ENCODE measurements at places on chromosomes 16 and 17. TPM values are rescaled to one million over a fixed set of nuclear protein-coding genes. Genes with fewer than 3 reads are reported as not detected.

DNA sequence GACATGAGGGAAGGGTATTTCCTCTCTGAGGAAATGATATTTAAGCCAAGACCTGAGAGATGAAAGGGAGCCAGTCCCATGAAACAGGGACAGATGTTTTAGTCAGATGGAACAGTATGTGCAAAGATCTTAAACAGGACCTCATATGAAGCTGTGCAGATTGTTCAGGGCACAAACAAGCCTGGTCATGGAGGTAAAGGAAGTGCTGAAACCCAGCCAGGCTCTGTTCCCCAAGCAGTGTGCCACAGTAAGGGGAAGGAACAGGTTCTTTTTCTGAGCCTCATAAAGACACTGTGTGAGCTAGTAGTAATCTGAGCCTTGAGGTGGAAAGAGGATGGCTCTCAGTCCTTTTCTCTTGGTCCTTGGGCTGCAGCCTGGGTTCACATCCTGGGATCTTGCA lies 159.9 kb downstream of the ANKFN1 start:
- H3K36me3 ChIP-seq: no peaks in the 10 kb centered on the region
- no peak for DNase-seq
- H3K27me3 ChIP-seq: peaks cover 11% of the 10 kb centered on the region
- H3K4me1 ChIP-seq: no peaks in the 10 kb centered on the region
- H3K4me3 ChIP-seq: no peak overlapping the region

GRCh38 chr16:60811051-60811608 lies 1225.1 kb downstream of the CDH8 start:
- H3K27me3 ChIP-seq: no peaks in the 10 kb centered on the region
- no peak overlapping the region for H3K4me3 ChIP-seq
- no peaks in the 10 kb centered on the region for H3K36me3 ChIP-seq
- DNase-seq: no peak

GRCh38 chr16:10951026-10951425 lies 6.7 kb downstream of the CLEC16A start:
- peaks cover 14% of the 10 kb centered on the region for H3K4me1 ChIP-seq
- H3K27ac ChIP-seq: no peak overlapping the region
- DNase-seq: no peak
- H3K36me3 ChIP-seq: no peaks in the 10 kb centered on the region

MRPS34 gene
- total RNA-seq: 77.2 TPM

ATP2C2 gene
- 10.8 TPM for total RNA-seq

KRTAP4-4 gene
- total RNA-seq: not detected

All from progenitor cell of endocrine pancreas (in vitro differentiated cells).